CD4-positive, alpha-beta T cell (primary cell): ENCODE measurements at places on chromosomes 16 and 17.

- no peak for DNase-seq
These were observed 24.5 kb downstream of the TBX2 start for GRCh38 chr17:61423967-61424649.

GRCh38 chr16:68645494-68646388, 631 bp downstream of the CDH3 start:
- DNase-seq, result no peak

DNA sequence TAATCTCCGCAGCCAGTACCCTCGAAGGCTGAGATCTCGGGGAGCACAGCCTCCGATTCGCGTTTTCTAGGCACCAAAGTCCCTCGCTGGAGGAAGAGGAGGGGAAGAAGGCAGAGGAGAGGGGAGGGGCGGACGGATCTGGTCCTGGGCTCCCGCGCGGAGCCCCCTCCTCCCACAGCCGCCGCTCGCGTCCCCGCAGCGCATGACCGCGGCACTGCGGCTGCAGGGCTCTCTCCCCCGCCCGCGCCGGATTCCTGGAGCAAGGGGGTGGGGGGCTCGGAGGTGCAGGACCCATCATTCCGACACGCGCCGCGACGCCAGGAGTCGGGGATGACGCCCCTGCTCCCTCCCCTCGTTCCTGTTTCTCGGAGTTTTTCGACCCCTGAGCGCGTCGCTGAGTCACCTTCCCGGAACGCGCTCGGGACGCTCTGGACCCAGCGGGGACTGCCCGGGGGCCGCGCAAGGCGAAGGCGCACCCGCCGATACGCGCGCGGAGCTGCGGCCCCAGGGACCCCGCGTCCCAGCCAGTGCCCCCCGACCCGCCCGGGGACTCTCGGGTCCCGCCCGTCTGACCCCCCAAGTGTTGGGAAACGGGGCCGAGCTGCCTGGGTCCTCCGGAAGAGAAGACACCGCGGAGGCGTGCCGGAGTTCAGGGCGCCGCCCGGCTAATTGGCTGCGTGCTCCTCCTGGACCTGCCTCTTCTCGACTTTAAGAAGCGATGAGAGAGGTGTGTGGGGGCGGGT, 1.4 kb upstream of the SPHK1 start:
- peak; percentile 30 for DNase-seq

DNA sequence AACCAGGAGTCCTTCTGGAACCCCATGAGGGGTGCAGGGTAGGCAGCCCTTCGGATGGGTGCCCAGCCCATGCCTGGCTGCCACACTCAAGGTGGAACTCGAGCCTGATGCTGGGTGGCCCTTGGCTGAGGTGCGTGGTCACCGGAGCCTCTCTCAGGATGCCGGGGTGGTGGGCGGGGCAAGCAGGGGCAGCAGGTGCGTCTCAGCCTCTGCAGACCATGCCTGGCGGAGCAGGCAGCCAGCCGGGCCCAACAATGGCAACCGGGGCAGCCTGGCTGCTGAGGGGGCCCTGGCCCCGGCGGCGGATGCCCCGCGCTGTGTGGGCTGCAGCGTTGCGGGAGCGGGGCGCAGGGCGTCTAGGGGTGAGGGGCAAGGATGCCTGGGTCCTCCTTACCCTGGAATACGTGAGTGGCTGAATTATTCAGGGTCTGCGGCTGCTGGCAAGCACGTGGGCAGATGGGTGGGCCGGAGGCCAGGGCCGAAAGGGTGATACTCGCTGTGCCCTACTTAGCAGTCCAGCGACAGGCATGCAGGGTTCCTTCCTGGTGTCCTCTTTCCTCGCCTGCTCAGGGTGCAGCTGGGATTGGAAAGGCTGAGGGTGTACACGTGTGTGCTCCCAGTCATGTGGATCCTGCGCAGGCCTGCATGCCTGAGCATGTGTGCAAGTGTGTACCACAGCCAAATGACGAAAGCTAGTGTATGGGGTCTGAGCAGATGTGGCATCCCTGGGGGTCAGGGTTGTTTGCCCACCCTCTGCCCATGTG, 14.6 kb downstream of the MYO15A start:
- DNase-seq, result no peak

DNA sequence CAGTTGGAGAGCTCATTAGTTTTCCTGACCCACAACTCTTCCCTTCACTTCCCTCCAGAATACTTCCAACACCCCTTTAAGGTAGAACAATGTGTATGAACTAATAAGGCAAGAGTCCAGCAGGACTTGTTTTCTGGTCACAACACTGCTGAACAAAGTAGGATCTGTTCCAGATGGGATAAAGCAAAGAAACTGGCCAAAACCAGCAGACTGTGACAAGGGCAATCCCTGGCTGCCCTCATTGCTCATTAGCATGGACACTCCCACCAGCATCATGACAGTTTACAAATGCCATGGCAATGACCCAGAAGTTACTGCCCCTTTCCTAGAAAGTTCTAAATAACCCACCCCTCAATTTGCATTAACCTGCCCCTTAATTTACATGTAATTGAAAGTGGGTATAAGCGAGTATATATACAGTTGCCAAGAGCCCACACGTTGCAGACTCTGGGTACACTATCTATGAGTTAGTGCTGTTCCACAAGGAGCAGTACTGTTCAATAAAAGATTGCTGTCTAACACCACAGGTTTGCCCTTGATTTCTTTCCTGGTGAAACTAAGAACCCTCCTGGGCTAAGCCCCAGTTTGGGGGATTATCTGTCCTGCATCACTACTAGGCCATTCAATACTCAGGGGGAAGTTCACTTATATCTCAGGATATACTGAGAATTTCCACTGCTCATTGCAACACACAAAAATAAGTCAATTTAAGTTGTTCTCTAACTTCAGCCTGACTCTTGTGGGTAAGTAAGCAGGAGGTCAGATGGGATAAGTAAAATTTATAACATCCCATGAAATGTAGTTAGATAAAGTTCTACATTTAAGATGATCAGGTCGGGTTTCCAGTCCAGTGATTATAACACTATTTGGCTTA, 82.3 kb downstream of the SSH2 start:
- DNase-seq, result no peak

- peak; percentile 26 for DNase-seq
These were observed 3.7 kb upstream of the LYZL6 start for GRCh38 chr17:35947156-35947585.

GRCh38 chr17:32323811-32324491, 18.0 kb downstream of the C17orf75 start:
- DNase-seq, result peak; percentile 15

DNA sequence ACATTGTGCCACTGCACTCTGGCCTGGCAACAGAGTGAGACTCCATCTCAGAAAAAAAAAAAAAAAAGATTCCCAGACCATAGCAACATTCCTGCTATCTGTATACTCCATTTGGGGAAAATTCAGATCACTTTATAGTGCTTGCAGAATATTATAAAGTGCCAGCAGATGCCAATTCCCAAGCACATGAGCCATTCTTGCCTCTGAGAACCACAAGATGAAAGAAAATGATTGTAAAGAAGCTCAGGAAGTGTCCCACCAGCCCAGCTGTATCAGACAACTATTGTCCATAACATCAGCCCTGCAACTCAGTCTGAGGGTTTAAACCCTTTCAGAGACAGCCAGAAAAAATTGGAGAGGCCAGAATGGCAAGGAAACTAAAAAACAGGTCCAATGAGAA, 69.0 kb downstream of the HS3ST2 start:
- DNase-seq, result no peak

GRCh38 chr17:71084838-71085237, 915.5 kb downstream of the KCNJ2 start:
- DNase-seq, result no peak

DNA sequence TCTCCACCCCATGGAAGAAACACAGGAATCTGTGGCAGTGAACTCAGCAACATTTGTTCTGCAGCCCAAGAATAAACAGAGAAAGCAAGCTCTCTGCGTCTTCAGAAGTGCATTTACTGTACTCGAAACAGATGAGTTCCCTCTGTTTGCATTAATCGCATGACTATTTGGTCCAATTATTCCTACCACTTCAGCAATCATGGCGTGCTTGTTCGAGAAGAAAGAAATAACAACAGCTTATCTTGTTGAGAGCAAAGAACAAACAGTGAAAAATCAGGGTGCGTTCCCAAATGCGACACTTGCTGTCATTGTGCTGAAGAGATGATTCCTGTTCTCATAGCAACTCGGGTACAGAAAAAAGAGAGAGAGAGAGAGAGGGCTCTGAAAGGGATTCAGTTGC, 445.3 kb upstream of the MAF start:
- DNase-seq, result no peak

DNA sequence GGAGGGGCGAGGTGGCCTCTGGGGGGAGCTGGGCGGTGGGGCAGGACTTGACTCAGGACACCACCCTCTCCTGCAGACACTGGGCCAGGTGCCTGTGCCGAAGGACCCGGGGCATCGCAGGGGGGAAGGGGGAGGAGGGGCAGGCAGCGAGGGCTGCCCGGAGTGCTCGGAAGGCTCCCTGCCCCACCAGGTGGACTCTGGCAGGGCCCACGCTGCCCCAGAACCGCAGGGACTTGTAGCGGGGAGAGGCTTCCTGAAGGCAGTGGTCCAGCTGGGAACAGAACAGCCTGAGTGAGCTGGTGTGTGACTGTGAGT, 4.4 kb upstream of the HCRT start:
- no peak for DNase-seq

- peak; percentile 70 for DNase-seq
These were observed 482.6 kb downstream of the NPIPA7 start for GRCh38 chr16:16861546-16861945.

- DNase-seq, result no peak
These were observed 714 bp downstream of the CACNA1H start for GRCh38 chr16:1153480-1154160.

GRCh38 chr16:74862743-74863244, 88.2 kb upstream of the FA2H start:
- DNase-seq, result no peak

DNA sequence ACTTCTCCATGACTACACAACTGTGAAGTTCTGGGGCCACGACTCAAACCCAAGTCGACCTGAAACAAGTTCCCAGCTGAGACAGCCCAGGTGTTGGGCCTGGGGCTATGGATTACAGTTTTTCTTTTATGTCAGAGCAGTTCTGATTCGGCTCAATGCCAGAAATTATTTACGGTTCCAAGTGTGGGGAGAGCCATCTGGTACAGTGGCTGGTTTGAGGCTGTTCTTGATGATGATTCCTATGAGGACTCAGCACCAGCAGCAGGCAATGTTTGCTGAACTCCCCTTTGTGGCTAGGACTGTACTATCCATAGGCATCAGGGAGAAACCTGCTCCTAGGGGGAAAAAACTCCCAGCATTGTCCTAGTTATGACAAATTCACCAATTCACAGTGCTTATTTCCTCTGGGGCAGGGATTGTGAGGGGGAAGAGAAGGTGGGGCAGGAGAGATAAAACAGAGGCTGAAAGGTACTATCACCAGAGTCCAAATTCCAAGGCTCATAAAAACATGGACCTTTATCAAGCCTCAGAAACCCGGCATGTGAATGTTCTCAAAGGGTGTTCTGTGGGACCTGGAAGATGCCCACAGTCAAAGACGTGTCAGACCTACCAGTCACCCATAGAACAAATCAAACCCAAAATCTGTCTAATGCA, 18.2 kb upstream of the CMTM4 start:
- DNase-seq, result no peak

DNA sequence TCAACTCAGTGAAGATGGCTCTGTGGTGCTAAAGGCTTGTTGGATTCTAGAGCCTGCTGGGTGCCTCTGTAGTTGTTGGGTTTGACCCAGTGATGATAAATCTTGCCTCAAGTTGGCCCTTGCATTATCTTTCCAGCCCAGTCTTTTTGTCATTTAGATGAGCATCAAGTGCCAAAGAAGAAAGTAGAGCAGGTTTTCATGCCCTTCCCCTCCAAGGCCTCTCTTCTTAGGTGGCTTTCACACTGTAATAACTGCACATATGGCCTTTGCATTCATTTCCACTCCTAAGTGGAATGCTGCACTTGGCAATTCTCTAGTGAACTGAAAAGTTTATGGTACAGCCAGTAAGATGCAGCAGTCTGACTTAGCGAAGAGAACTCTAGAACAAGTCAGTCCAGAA, 165.1 kb downstream of the PHKB start:
- no peak for DNase-seq

DNA sequence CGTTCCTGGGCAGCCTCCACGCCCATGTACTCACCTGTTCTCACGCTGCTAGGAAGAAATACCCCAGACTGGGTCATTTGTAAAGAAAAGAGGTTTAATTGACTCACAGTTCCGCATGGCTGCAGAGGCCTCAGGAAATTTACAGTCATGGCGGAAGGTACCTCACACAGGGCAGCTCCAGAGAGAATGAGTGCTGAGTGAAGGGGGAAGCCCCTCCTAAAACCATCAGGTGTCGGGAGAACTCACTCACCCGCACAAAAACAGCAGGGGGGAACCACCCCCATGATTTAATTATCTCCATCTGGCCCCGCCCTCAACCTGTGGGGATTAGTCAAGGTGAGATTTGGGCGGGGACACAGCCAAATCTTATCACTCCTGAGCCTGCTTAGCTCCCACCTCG, 18.2 kb downstream of the RAB40C start:
- no peak for DNase-seq

DNA sequence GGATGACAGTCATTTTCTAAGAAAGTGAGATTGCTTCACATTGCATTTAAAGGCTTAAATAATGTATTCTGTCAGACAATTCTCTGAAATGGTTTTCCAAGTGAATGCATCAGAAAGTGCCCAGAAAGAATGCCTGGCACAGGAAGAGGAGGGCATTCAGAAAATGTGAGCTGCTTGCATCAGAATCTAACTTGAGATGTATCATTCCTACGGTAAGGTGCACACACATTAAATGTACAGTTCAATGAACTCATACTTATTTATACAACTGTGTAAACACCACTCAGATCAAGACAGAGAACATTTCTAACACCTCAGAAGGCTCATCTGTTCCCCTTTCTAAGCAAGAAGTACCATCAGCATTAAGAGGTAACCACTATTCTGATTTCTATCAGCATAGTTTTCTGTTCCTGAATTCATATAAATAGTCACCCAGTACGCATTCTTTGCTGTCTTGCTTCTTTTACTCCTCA, 638.0 kb downstream of the MAF start:
- no peak for DNase-seq

DNA sequence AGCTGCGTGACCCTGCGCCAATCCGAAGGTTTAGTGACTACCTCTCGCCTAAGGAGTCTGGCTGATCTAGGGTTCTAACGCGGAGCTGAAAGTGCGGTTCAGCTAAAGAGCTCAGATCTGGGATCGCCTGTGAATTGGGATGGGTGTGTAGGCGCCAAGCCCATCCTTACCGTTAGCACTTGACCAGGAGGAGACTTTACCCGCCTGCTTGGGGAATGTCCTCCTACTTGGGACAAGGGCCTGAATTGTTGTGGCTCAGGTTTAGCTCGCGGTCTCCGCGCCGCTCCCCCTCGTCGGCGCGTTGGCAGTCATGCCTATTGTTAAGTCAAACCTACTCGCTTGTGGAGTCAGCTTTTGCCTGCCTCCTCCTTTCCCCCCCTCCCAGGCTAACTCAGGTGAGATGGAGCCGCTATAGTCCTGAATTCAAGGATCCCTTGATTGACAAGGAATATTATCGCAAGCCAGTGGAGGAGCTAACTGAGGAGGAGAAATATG, 480 bp downstream of the MRPS7 start:
- no peak for DNase-seq

- DNase-seq, result no peak
These were observed 154.3 kb upstream of the MED13 start for GRCh38 chr17:62219221-62219899.

GRCh38 chr17:79644617-79645016, 33.8 kb upstream of the RBFOX3 start:
- DNase-seq, result no peak

GRCh38 chr17:62140836-62141235, 75.8 kb upstream of the MED13 start:
- DNase-seq, result no peak
